Amygdala (tissue), 56 donors: ENCODE measurements at places on chromosomes 7 and 10.

DNA sequence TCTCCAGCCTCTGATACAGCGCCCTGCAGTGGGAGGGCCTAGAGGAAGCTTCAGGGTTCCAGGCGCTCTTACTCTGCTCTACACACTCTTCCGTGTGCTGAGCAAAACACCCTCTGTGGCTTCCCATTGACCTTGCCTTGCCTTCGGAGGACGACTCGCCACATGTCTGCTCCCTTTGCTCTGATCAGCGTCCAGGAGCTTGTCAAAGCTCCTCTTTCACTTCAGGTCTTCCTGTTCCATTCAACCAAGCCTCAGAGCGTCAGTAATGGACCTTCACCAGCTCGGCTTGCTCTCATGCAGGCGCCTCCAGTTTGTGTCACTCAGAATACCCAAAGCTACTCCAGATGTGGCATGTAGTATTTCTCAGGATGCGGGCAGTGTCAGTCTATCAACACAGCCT is 173.9 kb downstream of the ARID5B start:
- DNase-seq = no peak

- DNase-seq = no peak
These were observed 39.8 kb downstream of the CDC123 start for GRCh38 chr10:12235796-12236195.

DNA sequence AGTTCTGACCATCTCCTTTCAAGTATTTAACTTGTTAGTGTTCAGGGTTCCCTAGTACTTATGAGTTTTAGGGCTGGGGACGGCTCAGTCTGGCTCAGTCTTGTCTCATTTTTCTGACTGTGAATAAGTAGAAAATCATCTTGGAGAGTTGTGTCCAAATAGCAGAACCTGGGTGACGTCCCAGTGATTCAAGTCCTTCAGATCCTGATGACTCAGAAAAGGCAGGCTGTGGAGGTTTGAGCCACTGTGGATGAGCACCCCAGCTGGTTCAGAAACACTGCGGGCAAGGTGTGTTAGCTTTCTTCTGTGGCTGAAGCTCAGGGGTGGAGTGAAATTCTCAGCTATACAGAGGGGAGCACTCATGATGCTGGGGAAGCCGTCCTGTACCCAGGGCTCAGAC is 154.4 kb upstream of the NPY start:
- no peak for DNase-seq

- DNase-seq = no peak
These were observed 6.4 kb downstream of the WDFY4 start for GRCh38 chr10:48690791-48691660.

GRCh38 chr7:125926621-125927020 is 997.0 kb upstream of the POT1 start:
- DNase-seq = no peak

- no peak for DNase-seq
These were observed 9.3 kb upstream of the TMEM270 start for GRCh38 chr7:73851410-73852338.

DNA sequence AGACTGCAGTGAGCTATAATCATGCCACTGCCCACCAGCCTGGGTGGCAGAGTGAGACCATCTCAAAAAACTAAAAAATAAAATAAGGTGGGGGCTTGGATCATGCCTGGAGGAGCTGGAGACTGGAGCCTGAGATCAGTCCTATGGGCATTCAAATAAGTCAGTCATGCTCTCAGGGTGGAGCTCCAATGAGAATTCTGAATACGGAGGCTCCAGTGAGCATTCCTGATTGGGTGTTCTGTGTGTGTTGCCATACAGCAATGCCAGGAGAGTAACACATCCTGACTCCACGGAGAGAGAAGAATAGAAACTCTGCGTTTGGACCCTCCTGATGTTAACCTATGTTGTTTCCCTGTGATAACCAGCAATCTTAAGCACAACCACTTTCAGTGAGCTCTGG is 16.0 kb downstream of the UBE2D4 start:
- no peak for DNase-seq

DNA sequence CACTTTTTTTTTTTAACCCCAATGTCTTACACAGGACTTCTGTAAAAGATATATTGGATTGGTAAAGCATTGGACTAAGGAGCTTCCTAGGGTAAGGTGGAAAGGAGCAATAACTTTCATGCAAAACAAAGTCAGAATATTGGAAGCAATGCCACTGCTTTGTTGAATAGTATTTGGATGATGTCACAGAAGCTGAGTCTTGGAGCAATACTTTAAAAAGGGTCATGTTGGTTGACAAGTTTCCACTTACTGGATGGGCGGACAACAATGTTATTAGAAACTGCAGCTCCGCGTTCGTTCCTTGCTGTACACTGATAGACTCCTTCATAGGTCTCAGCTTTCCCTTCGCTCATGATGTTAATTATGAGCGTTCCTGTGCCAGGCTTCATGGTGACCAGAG is 101.9 kb upstream of the LAMB4 start:
- no peak for DNase-seq

DNA sequence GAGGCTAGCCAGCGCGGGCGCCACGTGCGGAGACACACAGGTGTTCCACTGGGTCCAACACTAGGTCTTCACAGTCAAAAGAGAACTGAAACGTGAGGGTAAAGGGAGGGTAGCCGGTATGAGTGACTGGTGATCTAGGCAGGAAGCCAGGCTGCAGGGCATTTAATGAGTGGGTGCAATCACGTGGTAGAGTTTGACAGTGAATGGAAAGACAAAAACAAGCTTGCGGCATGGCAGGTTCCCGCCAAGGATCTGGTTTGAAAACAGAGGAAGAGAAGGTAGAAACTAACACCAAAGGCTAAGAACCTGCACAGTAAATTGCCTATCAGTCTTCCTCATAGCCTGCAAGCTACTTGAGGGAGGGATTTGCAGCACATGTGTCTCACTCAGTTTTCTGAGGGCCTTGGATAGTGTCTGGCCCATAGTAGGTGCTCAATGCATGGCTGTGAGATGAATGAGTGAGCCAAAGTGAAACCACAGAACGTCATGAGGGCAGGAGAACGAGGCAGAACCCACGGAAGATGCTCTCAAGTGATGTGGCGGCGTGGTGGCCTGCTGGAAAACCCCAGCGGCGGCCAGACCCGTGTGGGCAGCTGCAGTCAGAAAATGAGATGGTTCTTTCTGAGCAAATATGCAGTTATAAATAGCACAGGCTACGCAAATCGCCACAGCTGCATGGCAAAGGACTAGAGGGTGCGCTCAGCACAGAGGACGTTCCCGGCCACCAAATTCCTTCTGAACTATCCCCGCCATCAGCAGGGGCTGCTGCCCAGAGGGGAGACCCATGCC is 183.6 kb upstream of the NFE2L3 start:
- DNase-seq = no peak

DNA sequence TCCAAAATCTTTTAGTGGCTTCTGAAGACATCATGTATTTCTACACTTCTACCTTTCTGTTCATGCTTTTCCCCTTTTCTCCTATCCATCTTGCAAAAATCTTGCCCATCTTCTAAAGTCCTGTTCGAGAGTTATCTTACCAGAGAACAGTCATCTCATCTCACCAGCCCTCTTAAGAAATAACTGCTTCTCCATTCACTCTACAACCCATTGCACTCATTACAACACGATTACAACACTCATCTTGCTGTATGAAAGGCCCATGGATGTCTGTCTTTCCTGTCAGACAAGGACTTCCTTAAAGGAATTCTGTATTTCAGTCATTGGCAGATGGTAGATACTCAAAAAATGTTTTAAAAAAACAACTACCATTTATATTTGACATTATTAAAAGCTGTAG is 30.8 kb downstream of the ZNF438 start:
- DNase-seq = no peak

GRCh38 chr10:70925377-70926225 is 37.2 kb upstream of the PCBD1 start:
- no peak for DNase-seq

DNA sequence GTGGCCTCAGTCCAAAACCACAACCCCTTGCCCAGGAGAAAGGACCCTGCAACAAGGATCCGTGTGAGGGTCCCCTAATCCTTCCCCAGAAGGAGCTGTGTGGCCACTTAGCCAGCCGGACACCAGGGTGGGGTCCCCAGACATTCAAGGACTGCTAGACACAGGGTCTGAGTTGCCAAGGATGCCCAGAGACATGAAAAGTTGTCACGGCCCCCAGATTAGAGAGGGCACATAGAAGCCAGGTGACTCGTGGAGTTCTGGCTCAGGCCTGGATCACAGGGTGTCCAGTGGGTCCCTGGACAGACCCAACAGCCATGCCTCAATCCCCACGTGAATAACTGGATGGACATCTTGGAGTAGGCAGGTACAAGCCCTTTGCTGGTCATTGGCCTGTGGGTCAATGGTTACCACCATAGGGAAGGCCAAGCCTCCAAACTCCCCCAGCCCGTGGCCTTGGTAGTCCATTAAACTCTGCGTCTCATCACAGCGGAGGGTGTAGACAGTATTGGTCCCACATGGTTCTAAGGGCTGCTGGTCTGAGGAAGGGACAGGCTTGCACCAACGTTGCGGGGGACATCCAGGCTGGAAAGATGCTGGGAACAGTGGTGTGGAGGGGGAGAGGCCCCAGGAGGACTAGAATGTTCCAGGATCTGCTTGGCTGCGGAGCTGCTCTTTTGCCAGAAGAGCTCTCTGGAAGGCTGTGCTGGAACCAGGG is 205.9 kb upstream of the PPP2R2D start:
- DNase-seq = no peak

- DNase-seq = no peak
These were observed 59.9 kb upstream of the KAT6B start for GRCh38 chr10:74766501-74766900.

GRCh38 chr7:6409944-6410693 is 37.6 kb downstream of the DAGLB start:
- DNase-seq = no peak

GRCh38 chr10:30431435-30431911 is 2.5 kb upstream of the MAP3K8 start:
- DNase-seq = no peak

GRCh38 chr10:110758128-110758765 is 113.5 kb upstream of the PDCD4 start:
- no peak for DNase-seq

GRCh38 chr10:137606-138005 is 2.4 kb downstream of the ZMYND11 start:
- no peak for DNase-seq

DNA sequence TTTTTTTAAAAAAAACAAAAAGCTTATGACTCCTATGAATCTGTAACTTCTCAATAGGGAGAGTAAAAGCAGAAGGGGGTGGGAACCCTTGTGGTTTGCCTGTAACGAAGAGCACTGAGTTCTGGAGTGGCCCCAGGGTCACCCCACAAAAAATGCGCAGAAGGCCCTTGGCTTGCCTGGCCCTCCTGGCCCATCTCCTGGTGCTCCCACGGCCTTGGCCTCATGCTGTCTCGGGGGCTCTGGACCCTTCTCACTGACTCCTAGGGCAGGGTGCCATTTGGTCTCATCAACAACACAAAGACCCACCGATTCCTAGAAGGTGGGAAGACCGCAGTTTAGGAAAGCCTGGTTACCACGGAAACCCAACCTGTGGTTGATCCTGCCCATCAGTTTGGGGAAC is 40.8 kb downstream of the ZNF467 start:
- no peak for DNase-seq

GRCh38 chr10:56928714-56929113 is 567.7 kb upstream of the ZWINT start:
- no peak for DNase-seq

- DNase-seq = no peak
These were observed 871.8 kb upstream of the SORCS1 start for GRCh38 chr10:108036265-108036664.

- DNase-seq = no peak
These were observed 82.3 kb downstream of the HTR7 start for GRCh38 chr10:90775351-90776028.

- no peak for DNase-seq
These were observed 166.4 kb downstream of the C7orf25 start for GRCh38 chr7:42745357-42746059.

DNA sequence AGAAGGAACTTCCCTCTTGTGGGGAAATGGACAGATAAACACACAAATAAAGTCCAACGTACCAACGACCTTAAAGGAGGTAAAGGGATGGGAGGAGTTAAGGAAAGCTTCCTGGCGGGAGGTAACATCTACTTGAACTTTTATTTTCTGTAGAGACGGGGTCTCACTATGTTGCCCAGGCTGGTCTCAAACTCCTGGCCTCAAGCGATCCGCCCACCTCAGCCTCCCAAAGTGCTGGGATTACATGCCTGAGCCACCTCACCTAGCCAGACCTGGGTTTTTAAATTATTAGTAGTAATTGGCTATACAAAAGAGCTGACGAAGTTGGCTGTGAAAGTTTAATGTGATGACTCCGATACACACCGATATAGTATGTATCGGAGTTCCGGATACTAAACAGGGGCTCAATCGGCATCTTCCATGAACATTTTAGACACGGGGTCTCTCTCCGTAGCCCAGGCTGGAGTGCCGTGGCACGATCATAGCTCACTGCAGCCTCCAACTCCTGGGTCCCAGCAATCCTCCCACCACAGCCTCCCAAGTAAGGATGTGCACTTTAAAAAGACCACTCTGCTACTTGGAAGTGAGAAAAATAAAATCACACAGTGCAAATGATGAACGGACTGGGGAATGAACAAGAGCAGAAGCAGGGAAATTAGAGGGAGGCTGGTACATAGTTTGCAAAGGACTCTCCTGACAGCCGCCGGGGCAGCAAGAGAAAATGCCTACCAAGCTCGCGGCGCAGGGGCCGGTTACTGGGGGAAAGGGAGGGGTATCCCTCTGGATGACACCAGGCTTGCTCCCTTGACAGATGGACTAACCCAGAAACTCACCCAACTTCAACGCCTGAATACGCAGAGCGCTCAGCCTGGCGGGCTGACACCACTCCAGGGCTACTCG is 1.0 kb downstream of the BCL7B start:
- no peak for DNase-seq

DNA sequence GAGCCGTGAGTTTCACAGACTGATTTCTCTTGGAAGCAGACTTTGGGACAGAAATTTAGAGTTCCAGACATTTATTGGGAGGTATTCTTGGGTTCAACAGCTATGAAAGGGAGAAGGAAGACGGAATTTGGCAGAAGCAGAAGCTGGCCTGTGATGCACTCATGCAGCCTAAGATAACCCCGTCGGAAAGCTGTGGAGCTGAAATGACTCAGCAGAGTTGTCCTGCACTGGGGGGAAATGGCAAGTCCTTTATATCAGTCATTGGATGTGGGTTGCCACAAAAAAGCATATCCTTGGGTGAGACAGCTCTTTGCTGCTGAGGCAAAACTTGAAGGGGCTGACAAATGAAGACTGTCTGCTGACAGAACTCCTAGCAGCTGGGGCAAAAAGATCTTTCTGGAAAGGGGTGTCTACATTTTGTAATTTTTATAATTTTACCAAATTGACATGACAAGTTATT is 11.5 kb upstream of the MICU1 start:
- no peak for DNase-seq

- no peak for DNase-seq
These were observed 439.6 kb downstream of the CALN1 start for GRCh38 chr7:71972534-71972933.

GRCh38 chr7:12674861-12675260 is 12.6 kb upstream of the ARL4A start:
- no peak for DNase-seq

GRCh38 chr7:117019287-117019686 is 66.0 kb downstream of the ST7 start:
- DNase-seq = no peak

GRCh38 chr7:128108641-128109423 is 77.6 kb upstream of the LRRC4 start:
- no peak for DNase-seq

- no peak for DNase-seq
These were observed 1.1 kb downstream of the TET1 start for GRCh38 chr10:68560943-68561864.

GRCh38 chr10:68301790-68302502 is 29.9 kb upstream of the HNRNPH3 start:
- DNase-seq = no peak

- no peak for DNase-seq
These were observed 21.6 kb downstream of the YWHAG start for GRCh38 chr7:76337147-76337546.

GRCh38 chr7:73967832-73968290 is 60.1 kb upstream of the ELN start:
- no peak for DNase-seq
